GM10248 (cell line): ENCODE measurements at places on chromosomes 7 and 10.

DNA sequence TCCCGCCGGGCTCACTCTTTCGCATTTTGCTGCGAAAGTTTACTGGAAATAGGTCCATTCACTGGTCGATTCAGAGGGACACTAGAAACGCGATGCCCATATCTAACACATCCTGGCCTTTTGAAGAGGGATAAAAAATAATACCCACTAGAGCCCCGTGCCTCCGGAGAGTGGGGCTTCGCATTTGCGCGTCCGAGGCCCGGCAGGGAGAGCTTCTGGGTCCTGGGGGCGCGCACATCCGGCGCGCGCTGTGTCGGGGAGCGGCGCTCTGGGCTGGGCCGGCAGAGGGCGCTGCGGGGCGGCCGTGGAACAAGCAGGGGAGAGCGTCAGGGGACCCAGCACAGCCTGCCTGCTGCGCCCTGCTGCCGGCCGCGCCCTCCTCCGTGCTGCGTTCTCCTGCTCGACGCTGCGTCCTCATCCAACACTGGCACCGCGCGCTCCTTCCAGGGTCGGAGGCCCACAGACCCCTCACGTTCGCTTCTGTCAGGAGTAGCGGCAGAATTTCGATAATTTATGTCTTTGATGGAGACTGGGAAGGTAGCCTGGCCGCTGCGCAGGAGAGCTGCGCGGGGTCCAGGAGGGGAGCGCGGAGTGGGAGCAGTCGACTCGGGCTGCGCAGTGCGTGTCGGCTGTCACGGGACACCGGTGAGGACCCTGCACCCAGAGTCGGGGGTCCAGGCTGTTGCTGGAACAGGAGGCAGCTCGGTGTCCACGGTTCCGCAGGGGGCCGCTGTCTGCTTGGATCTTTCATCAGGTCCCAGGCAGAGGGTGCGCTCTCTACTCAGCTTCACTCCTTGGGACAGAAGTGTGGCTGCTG, 41.5 kb upstream of the ZNF32 start:
- peak; percentile 92 for DNase-seq

GRCh38 chr10:23158370-23158769, 33.7 kb upstream of the PTF1A start:
- DNase-seq: peak; percentile 79

GRCh38 chr7:90999989-91000979, 263.9 kb upstream of the FZD1 start:
- DNase-seq: no peak

- DNase-seq: no peak
Measured at GRCh38 chr7:83701736-83702135, 52.8 kb upstream of the SEMA3E start.

DNA sequence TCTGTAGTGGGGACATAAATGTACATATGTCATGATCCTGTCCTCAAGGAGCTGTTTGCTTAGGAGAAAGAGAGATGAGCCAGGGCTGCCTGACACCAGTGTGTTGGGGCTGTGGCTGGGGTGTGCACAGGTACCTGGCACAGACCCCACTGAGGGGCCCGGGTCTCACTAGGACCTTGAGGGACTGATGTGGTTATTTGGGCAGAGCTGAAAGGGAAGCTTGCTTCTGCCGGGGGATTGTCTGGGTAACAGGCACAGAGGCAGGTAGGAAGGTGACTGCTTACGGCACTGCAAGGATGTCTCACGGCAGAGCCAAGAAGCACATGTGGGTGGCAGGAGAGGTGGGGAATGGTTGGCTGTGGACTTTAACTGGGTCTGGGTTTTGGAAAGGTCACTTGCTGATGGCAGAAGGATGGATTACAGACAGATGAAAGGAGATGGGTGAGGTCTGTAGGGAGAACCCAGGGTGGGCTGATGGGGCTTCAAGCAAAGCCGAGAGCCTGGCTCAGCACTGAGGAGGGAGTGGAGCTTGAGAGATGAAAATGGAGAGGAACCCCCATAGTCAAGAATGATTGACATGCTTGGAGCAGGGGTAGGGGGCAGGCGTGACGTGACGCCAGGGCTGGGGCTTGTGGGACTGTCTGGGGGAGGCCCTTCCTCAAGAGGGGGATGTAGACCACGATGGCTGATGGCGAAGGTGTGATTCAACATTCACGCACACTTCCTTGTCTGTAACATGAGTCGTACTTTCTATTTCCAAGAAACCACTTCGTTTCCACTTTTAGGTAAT, 207.7 kb upstream of the SHH start:
- DNase-seq: no peak

GRCh38 chr10:80210259-80210658, 4.9 kb upstream of the ANXA11 start:
- no peak for DNase-seq

DNA sequence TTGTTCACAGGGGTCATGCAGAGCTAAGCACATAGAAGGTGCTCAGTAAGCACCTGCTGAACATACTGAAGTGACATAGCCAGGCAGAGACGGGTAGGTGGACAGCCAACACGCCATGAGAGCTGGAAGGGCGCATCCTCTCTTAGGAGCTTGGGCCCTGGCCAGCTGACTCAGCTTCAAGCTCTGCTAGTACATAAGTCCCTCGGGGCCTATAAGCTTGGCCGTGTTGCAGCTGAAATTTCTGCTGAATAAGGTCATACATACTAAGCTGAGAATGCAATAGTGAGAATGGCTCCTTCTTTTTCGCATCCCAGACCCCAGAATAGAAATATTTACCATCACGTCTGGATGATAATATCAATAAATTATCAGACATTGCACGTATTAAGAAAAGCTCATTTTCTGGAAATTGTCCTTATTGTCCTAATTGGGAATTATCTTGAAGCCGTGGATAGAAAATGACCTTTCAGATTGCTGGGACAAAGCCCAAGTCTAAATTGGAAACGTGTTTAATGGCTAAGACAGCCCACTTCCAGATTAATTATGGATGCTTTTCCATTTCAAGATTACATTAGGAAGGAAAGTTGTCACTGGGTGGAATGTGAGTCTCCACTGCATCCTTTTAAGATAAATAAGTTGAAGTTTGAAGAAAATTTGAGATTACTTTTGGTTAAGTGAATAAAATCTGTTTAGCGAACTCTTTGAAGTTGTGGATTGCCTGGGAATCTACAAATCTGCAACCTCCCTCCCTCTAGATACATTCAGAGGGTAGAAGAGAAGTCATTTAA, 287.1 kb upstream of the C7orf33 start:
- no peak for DNase-seq

DNA sequence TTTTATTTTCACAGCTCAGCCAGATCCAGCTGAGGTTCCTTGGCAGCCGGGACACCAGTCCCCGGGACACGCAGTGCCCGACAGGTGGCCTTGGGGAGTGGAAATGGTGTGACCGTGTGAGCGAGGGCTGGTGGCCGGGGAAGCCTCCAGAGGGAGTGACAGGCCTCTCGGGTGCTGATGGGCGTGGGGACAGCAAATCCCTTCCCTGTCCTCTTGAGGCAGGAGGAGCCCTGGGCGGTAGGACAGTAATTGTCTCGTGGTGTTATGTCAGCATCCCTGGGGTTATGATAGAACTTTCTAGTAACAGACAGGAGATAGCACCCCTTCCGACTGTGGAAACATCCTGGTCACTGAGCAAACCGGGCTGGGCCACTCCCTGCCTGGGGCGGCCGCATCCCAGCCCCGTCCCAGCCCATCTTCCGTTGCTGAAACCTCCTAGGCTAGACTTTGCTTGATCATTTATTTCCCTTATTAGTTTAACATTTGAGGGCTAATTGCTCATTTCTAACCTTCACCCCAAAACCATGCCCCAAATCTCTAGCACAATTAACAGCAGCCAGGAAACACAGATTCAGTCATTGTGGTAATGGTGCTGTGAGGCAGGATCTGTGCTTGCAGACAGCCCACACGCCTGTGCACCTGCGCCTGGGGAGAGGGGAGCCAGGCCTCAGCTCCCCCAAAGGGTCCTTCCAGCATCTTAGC, 63.3 kb downstream of the ELFN1 start:
- no peak for DNase-seq

- DNase-seq: no peak
Measured at GRCh38 chr10:33067481-33067880, 109.5 kb upstream of the ITGB1 start.
